Activated CD8-positive, alpha-beta memory T cell treated with anti-CD3 and anti-CD28 coated beads, Interleukin-2, amount 10 ng/mL, durations not matched to agents 7 days and 5 days (primary cell): ENCODE measurements at places on chromosomes 12 and 14. TPM values are rescaled to one million over a fixed set of nuclear protein-coding genes. Genes with fewer than 3 reads are reported as not detected.

Gene NUAK1
- total RNA-seq = not detected

Gene GALNT4
- 17.5 TPM for total RNA-seq

Gene ZDHHC22
- not detected for total RNA-seq

Gene KITLG
- 0.14 TPM for total RNA-seq

Gene CLEC2A
- not detected for total RNA-seq
